ENCODE measurements at places on chromosomes 13 and 19.

DNA sequence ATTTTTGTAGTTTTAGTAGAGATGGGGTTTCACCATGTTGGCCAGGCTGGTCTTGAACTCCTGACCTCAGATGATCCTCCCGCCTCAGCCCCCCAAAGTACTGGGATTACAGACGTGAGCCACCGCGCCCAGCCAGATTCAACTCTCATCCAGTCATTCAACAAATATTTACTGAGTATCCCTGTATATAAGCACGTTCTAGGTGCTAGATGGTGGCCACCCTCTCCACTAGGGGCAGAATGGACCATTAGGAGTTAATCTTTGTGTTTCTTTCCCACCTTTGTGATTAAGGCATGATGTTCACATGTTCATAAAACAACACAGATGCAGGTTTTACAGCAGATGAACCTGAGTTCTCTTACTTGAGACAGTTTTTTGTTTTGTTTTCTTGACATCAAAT lies 7.3 kb downstream of the SHKBP1 start:
- DNase-seq = no peak

- DNase-seq = no peak
Observed at GRCh38 chr13:40101708-40102359, 446.4 kb downstream of the COG6 start.

DNA sequence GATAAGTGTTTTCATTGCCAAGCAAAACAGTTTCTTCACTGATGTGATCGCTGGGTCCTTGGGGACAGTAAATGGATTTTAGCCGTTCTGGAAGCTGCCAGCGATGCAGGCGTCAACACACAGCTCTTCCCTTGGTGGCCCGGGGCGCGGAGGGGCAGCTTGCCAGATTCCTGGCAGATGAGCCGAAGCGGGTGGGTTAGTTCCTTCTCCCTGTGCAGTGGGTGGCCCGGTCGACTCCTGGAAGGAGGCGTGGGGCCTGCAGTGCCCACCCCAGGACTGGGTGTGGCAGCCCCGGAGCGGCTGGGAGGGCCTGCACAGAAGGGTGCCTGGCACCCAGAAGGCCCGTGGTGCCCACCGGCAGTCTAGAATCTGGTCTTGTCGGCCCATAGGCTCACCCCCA lies 69.0 kb downstream of the KDM4B start:
- peak; percentile 92 for DNase-seq

GRCh38 chr13:83825676-83826075 lies 56.6 kb downstream of the SLITRK1 start:
- DNase-seq = no peak

DNA sequence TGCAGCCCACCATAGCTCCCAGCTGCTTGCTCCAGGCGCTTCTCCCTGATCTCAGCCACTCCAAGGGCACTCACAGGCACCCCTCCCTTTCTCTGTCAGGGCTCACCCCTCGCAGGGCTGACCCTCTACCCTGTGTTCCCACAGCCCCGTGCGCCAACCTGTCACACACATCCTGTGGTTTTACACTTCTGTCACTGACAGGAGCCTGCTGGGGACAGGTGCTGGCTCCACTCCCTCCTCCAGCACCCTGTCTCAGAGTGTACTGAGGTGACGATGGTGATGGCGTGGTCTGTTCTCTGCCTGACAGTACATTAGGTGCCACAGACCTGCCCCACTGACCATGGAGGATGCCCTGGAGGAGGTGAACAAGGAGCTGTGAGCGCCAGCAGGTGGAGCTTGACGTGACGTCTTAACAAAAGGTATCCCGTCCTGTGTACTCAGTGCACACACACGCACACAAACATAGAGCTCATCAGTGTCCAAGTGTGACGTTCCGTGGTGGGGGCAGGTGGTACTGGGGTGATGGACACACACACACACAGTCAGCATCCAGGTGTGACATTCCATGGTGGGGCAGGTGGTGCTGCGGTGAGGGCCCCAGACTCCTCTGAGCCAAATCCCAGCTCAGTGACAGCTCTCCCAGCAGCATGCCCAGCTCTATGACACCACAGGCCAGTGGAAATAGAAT lies 20.9 kb downstream of the C19orf44 start:
- DNase-seq = no peak

DNA sequence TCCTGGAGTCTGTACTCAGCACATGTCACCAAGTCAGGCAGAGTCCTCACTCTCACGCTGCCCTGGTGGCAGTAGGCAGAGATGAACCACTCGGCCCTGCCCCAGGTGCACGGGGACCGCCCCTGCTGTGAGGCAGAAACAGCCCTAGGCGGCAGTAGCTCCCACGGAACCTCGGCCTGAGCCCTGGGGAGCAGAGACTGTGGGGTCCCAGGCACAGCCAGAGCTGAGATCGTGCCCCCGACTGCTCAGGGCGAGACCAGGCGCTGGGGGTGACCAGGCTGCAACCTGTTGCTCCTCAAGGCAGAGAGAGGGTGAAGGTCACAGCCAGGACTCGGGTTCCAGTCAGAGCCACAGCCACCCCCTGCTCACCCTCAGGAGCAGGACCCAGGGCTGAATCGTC lies 34.9 kb downstream of the AP1M1 start:
- DNase-seq = no peak

DNA sequence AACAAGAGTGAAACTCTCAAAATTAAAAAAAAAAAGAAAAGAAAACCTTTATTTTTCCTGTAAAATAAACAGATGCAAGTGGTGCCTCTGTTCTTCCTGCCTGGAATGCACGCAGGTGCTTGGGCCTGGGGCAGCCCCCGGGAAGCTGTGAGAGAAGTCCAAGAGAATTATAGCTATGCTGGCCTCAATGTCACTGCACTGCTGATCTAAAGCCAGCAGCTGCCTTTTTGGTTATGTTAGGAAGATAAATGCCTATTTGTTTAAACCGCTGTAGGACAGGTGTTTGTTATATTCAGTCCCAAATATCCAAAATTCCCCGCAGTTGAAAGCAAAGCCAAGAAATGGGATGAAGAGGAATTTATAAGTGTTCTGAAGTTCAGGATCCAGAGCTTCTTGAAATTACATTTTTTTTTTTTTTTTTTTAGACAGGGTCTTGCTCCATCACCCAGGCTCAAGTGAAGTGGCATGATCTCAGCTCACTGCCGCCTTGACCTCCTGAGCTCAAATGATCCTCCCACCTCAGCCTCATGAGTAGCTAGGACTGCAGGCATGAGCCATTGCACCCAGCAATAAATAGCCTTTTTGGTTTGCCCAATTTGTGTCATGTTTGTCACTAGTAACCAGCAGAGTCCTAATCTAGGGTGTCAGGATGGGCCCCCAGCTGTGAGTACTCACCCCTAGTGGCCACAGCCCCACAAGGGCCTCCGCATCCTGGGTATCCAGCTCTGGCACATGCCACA lies 2.2 kb downstream of the RINL start:
- no peak for DNase-seq
